ENCODE measurements at places on chromosomes 13 and 19. TPM values are rescaled to one million over a fixed set of nuclear protein-coding genes. Genes with fewer than 3 reads are reported as not detected.

MYBPC2 gene
- 0.41 TPM for total RNA-seq

ARHGAP35 gene
- total RNA-seq, result 88.8 TPM

ZNF480 gene
- total RNA-seq, result 20.1 TPM

CPB2 gene
- not detected for total RNA-seq

PPM1N gene
- total RNA-seq, result 1.4 TPM

MAP3K10 gene
- total RNA-seq, result 12.4 TPM

METTL21C gene
- not detected for total RNA-seq

TMEM91 gene
- total RNA-seq, result not detected

GRCh38 chr13:85243831-85244230 lies 555.4 kb downstream of the SLITRK6 start:
- no peak for DNase-seq

DNA sequence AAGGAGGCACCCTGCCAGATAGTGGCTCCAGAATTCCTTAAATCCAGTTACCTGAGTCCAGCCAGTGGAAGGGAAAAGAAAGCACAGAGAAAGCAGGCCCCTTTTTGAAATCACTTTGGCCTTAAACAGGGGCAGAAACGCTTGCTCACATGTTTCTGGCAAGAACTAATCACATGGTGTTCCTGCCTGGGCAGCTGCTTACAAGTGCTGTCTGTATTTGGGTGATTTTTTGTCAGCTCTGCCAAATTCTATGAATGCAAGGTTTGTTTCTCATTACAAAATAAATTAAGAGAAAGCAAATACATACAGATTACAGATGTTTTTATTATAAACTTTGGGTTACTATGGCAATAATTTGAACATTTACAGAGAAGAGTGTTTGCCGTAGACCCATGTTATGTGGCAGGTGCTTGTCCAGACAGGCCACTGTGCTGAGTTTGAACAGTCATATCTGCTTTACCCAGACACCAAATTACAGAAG lies 1237.8 kb downstream of the SLITRK5 start:
- no peak for DNase-seq

GRCh38 chr13:34164582-34164981 lies 346.6 kb downstream of the RFC3 start:
- DNase-seq, result no peak

DNA sequence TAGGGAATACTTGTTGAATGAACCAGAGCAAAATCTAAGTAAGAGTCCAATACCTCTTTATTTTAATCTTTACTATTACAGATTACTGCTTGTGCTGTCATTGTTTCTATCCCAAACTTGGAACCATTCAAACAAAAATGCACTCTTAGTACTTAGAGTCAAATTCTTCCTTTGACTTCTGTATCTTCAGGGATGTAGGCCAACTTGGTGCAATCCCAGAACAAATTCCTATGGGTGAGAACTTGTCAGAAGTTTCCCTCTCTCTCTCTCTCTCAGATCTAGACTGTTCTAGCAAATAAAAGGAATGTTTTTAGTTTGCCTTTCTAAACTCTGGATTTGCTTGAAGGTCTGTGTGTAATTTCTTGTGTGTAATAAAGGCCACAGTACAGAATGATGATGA lies 329.0 kb upstream of the TMTC4 start:
- DNase-seq, result no peak

DNA sequence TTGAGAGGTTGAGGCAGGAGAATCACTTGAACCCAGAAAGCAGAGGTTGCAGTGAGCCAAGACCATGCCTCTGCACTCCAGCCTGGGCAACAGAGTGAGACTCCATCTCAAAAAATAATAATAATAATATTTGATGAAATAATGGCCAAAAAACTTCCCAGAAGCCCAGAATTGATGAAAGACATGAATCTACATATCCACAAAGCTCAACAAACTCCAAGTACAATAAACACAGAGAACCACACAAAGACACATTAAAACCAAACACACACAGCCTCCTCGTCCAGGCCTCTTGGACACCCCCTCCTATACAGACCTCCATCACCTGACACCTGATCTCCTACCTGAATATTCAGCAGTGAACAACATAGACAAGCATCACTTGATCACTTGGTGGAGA lies 3.2 kb upstream of the SYDE1 start:
- DNase-seq, result no peak

DNA sequence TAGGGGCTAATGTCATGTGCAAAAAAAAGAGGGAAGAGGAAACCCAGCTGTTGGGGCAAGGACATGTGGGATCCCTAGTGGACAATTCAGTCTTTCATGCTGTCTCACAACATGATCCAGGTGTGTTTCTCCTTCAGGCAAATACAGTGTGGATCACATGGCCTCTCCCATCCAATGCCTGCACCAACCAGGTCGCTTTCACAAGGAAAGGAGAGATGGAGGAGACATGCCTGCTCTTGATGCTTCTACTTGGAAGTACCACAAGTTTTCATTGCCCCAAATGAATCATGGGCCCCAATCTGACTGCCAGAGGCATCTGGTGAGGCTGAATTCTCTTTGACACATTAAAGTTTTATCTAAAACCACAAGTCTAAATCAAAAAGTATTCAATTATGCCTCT lies 82.1 kb downstream of the DLEU7 start:
- DNase-seq, result no peak

DNA sequence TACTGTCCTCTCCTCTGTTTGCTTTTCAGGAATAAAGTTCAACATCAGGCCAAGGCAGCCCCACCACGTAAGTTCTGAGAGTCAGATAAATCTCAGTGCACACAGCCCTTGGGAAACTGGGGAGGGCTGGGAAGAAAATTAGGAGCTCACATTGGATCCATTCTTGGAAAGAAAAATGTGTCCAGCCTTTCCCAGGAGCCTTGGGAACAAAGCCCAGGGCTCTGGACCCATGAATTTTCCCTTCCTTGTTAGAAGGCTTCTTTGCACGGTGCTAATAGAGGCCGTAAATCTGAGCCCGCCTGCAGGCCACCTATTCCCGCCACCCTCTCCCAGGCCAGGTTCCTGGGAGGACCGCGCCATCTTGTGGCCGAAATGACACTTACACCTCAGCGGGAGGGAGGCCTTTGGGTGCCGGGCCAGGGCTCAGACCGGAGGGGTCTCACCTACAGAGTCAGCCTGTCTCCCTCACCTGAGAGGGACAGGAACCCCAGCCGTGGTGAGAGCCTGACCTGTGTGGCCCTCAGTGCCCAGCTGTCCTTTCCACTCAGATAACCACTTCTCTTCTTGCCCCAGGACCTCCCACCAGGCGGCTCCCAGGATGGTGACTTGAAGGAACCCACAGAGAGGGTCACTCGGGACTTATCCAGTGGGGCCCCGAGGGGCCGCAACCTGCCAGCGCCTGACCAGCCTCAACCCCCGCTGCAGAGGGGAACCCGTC lies 25.1 kb upstream of the KCTD15 start:
- DNase-seq, result peak; percentile 73

DNA sequence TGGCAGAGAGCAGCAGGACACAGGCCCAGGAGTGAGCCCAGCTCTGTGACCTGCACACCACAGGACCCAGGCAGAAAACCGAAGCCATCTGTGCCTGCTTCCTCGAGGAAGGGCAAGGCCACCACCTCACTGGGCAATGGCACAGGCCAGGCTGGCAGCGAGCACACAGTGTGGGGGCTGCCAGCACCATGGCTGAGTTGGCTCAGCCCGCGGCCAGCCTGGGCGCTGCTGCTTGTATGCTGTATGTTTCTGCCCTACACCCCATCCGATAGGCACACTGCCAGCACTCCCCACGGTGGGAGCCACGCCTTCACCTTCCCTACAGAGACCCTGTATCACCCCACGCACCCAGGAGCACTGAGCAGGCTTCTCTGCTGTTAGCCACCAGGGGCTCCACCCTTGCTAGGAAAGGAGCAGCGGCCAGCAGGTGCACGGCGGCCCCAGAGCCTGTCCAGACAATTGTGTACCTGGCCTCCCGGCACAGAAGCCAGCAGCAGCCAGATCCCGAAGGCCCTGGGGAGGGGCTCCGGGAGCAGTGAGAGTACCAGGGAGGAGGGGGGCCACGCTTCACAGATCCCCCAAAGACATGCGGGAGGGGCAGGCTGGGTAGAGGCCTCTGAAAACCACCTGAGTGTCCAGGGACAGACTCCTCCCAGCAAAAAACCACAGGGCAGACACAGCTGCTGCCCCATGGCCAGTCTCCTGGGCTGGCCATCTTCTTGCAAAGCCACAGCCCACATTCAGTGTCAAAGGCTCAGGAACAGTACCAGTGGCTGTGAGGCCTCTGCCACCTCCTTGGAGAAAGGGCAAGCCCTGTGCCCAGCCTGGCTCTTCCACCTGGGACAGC lies 56.1 kb downstream of the MLLT1 start:
- DNase-seq, result no peak

DNA sequence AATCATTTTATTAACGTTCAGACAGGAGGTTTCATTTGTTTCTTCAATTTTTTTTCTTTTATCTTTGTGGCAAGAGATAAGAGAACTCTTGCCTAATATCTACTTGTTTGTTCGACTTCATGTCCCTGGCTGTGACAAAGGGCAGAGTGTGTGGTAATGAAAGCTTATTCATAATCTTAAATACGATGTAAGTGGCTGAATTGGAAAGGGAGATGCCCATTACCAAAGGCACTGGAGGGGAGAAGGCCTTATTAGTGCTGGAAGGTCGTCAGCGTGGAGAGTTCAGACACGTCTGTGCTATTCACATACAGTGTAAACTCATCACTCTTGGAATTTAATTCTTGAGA lies 54.0 kb downstream of the RFC3 start:
- DNase-seq, result no peak

- no peak for DNase-seq
These were observed 168.2 kb downstream of the FGF14 start for GRCh38 chr13:102233566-102234208.

- DNase-seq, result no peak
These were observed 237.5 kb downstream of the COG6 start for GRCh38 chr13:39892721-39893685.

- no peak for DNase-seq
These were observed 47.9 kb downstream of the CERS4 start for GRCh38 chr19:8257052-8257443.

GRCh38 chr19:55257461-55258420 lies 1.1 kb downstream of the PPP6R1 start:
- no peak for DNase-seq

GRCh38 chr13:32092496-32092895 lies 60.9 kb downstream of the FRY start:
- no peak for DNase-seq

DNA sequence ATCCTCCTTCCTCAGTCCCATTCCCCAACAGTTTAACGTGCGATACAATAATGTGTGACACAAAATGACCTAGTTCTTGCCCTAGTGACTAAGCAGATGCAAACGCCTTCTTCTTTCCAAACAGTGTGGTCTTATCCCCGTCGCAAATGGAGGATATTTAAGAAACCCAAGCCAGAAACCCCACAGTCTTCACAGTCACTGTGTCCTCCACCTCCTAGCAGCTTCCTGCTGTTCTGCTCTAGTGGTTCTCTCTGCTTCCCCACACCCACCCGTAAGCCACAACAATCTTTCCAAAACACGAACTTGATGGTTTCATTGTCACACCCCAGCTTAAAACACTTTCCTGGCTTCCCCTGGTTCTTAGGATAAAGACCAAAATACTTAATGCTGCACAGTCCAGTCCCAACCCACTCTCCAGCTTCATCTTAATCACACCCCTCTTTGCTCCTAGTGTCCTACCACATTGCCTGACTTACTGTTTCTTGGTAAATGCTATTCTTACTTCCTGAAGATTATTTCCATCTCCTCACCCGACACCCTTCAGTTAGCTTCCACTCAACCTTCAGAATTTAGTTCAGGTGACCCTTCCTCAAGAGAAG lies 32.3 kb downstream of the ITM2B start:
- DNase-seq, result peak; percentile 9

DNA sequence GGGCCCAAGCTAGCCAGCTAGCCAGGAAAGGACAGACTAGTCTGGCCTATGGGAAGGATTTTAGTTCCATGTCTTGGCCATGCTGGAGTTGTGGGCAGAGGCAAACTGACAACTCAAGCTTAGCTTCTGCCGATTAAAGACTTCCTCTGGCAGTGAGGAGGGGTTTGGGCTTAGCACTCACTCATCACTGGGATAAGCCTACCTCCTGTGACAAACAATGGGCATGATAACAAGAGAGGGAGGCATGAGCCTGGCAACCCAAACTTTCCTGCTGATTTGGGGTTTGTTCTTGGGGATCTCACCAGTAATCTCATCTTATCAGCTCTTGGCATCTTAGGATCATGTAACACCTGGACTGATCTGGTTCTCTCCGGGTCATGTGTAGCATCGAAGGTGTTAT lies 83.6 kb downstream of the KL start:
- DNase-seq, result no peak

DNA sequence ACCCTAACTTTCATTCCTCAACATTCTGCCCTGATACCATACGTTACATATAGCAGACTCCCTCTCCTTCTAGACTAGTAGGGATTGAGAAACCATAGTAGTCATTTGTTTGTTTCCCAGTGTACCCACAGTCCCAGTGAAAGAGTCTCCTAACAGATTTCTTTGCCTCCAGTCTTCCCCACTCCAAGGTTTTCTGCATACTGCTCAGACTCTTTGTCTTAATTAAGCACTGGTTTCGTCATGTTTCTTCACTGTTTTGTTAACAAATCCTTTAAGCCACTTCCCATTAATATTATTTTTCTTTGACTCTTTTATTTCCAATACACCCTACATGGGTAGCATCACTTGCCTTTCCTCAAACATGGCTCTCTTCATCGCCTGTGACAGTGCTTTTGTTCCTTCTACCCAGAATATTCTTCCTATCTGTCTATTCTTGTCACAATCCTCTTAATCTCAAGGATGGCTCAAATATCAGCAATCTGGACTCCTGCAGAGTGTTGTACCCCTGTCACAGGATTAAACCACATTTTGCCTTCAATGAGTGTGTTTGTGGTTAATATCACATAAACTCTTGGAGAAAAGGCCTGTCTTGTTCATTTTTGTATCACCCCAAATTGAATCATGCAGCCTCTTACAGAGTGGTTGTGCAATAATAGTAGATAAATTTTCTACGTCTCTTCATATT lies 92.7 kb upstream of the KLF12 start:
- no peak for DNase-seq

DNA sequence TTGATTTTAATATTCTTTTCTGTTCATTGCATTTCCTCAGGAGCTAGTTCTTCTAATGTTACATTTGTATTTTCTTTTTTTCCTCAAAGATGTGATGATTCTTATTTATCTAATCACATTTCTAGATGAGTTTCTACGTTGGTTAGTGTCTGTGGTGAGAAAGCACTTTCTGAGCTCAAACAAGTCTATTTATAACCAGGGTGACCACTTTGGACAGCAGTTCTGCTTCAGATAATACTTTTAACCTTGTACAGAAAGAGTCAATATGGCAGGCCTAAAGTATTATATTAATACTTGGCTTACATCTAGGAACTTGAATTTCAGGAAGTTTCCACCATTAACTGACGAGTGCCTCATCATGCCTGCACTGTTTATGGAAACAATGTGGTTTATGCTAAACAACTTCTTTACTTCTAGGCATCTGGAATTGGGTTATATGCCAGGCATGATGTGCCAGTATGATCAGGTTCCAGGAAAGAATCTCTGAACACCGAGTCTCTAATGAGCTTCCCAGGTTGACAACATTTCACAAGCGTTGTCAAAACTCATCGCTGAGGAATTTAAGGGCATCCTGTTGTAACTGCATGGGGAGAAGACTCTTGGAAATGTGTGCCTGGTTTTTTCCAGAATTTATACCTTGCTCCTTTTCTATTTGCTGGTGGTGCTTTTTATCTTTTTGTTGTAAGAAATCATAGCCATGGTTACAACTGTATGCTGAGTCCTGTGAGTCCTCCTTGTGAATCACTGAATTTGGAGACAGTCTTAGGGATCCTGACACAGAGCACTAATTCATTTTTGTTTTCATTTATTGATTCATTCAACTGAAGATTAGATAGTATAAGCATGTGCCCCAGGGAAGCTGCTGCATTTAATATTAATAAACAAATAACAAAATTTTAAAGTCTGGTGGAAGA lies 344.4 kb upstream of the PCDH9 start:
- no peak for DNase-seq

- DNase-seq, result no peak
These were observed 4.0 kb downstream of the C19orf38 start for GRCh38 chr19:10852098-10852800.

Measured in transverse colon (tissue), 4 donors.